Stimulated activated CD8-positive, alpha-beta memory T cell treated with anti-CD3 and anti-CD28 coated beads, Interleukin-4, amount 100 ng/mL, for 1 hour (primary cell): ENCODE measurements at places on chromosomes 6 and 20.

DNA sequence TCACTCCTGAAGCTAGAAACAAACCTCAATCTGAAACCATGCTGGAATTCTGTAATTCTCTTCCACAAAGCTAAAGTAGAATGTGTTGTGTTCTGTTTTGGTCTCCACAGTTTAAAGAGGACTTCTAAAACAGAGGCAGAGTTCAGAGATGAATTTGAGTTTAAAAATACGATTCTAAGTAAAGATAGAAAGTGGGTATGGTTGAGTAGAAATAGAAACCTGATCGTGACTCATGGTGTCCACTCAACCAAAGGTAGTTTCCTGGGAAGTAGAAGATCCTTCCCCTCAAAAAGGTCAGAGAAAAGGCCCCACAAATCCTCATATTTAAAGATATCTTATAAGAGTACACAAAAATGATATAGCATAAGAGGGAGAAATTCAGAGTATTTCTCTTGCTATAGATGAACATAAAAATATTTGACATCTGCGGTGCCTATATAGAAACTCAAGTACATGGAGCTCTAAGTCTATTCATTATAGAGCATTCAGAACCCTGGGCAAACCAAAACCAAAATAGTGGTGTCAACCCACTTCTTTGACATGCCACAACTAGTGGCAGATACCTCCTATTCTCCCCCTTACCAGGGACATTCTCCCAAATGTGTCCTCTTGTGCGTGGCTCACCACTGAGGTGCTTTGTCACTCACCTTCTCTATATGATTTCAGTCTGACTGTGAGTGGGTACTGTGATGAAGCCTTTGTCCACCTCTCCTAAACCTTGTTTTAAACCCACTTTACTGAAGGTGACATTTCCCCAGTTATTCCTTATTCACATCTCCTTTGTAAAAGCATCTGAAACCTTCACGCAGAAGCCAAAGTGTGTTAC lies 84.5 kb downstream of the PLCB1 start:
- no peak for DNase-seq

- DNase-seq, result no peak
Observed at GRCh38 chr6:137202078-137202477, 17.1 kb downstream of the IFNGR1 start.

GRCh38 chr20:57742507-57743181 lies 32.8 kb upstream of the PMEPA1 start:
- no peak for DNase-seq

DNA sequence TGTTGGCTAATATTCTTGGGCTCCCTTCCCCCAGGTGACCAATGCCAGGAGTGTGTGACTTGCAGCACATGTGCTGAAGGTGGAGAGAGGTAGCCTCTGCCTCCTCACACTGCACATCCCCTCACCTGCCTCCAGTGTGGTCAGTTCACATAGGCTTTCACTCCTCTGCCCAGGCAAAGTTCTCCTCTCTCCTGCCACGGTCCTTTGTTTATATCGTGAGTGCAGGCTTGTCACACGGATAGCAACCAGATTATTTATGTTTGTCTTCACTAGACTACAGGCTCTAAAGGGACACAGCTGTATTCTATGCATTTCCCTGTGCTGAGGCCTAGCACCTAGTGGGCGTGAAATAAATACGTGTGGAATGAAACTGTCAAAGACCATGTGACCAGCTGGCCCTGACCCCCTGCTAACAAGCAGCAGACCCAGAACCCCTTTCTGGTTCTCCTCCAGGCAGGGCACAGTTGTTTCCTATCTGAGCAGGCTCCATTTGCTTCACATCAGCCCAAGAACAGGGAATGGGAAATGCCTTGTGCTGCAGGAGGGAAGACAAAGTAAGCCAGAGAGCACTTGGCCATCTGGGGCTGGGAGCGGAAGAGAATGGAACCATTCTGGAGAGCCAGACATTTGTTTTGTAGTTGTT lies 42.3 kb downstream of the UNC5CL start:
- no peak for DNase-seq

DNA sequence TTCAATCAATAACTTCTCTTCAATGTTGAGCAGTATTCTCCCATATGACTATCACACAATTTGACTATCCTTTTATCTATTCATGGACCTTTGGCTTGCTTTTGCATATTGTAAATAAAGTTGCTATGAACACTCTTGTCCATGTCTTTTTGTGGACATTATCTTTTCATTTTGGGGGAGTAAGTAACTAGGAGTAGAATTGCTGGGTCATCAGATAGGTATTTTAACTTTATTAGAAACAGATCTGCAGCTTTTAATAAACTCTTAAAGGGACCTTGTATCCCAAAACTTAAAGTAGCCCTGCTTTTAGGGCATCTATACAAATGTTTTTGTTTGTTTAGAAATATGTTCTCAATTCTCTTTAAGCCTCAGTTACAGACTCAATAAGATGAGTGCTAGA lies 614.2 kb upstream of the CITED2 start:
- DNase-seq, result no peak

GRCh38 chr20:20657092-20657491 lies 55.4 kb downstream of the RALGAPA2 start:
- no peak for DNase-seq

DNA sequence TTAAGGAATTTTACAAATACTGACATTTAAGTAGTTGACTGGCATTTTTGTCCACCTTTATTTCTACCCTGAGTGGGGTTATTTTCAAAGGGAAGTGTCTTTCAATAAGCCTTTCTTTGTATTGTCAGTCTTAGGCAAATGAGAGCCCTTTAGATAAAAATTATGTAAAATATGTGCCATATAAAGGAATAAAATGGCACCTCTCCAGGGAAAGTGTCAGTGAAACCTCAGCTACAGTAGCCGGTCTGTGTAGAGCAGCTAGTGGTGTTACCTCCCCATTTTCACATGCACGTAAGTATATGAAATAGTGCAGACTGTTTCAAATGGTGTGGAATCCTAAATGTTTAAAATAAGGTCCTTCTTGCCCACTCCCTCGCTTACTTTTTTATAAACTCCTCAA lies 5.0 kb downstream of the FAM217B start:
- DNase-seq, result no peak

DNA sequence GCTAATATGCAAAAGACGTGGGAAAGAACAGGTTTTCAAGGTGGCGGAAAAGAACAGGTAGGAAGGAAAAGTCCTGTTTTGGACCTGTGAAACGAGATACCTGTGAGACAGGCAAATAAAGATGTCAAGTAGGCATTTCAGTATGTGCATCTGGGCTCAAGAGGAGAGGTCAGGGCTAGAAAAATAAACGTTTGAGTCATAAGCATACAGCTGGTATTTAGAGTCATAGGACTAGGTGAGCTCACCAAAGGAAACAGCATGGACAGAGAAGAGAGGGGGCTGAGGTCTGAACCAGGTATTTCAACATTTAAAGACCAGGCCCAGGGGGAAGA lies 14.9 kb downstream of the MTFR2 start:
- no peak for DNase-seq

- DNase-seq, result no peak
Observed at GRCh38 chr6:7590918-7591302, 912 bp downstream of the SNRNP48 start.

- no peak for DNase-seq
Observed at GRCh38 chr6:155108070-155108820, 113.1 kb downstream of the TIAM2 start.

DNA sequence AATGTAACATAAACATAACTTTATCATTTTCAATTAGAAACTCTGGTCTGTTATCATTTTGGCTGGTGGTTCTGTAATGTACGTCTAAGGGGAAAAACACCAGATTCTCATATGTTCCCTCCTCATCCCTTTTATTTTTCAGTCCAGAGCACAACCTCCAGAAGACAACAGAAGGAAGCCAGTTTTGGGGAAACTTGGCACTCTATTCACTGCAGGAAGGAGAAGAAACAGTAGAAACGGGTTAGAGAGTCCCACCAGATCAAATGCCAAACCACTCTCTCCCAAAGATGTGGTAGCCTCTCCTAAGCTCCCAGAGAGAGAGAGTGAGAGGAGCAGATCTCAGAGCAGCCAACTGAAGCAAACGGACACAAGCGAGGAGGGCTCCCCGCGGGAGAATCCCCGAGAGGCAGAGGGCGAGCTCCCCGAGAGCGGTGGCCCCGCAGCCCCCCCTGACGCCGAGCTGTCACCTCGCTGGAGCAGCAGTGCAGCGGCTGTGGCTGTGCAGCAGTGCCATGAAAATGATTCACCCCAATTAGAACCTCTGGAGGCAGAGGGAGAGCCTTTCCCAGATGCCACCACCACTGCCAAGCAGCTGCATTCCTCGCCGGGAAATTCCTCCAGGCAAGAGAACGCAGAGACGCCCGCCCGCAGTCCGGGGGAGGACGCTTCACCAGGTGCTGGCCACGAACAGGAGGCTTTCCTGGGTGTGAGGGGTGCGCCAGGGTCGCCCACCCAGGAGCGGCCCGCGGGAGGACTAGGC lies 117.8 kb downstream of the RTN4IP1 start:
- DNase-seq, result peak; percentile 23

GRCh38 chr20:50715694-50716093 lies 15.7 kb upstream of the PARD6B start:
- no peak for DNase-seq

DNA sequence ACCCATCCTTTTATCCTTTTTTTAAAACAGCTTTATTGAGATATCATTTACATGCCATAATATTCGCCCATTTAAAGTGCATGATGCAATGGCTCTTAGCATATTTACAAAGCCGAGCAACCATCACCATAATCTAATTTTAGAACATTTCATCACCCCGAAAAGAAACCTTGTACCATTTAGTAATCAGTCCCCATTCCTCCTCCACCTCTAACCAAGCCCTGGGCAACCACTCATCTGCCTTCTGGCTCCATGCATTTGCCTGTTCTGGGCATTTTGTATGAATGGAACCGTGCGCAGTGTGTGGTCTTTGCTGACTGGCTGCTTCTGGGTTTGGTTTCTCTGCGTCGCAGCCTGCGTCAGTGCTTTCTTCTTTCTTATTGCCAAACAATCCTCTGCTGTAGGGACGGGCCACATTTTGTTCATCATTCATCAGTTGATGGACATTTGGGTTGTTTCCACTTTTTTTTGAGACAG lies 10.2 kb upstream of the EEF1A2 start:
- no peak for DNase-seq
